ENCODE measurements at places on chromosomes 5 and 9.

GRCh38 chr5:132053483-132053882 is 7.0 kb upstream of the IL3 start:
- no peak for DNase-seq

DNA sequence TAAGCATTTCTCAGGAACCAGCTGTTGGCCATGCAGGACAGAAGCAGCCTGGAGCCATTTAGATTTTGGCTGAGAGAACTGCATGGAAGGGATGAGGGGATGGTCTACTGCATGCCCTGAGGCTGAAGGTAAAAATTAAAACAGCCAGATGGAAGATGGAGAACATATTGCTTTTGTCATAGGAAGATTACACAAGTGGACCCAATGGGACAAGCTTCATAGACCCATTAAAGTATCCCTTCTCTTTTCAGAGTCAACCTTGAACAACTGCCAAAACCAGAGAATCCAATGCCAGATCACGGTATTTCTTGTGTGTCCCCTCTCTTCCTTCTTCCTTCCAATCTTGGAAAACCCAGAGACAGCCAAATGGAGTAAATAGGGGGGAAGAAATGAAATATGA is 253.4 kb downstream of the NR2F1-AS1 start:
- DNase-seq, result no peak

DNA sequence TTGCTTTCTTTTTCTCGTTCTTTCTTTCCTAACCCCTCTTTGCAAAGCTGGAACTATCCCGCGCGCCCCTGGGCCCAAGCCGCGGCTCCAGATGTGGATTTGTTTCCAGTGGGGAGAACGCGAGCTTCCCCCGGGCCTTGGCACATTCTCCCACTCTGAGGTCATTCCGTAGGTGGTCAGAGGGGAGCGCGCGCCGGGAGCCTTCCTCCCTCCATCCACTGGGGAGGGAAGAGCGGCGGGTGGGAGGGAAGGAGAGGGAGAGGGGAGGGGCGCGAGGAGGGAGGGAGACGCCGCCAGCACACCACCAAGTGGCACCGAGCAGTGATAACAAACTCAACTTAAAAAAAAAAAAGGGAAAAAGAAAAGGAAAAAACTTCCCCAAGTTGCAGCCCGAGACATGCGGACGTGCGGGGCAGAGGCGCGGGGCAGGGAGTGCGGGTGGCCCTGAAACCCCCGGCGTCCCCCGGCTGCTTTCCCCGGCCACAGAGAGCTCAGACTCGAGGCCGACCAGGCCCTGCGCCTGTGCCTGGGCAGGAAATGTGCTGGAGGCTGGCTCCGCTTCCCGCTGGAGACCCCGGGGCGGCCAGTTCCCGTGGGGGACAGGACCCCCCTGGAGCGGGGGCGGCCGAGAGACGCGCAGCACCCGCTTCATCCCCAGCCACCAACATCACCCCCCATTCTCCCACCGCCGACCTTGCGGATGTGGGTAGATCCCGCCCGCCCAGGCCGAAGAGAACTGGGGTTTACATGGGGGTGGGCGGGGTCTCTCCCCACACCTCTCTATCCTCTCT is 3.1 kb downstream of the IER5L start:
- DNase-seq, result peak; percentile 85

- peak; percentile 13 for DNase-seq
Observed at GRCh38 chr9:17531642-17532254, 47.1 kb upstream of the SH3GL2 start.

GRCh38 chr9:98175762-98176161 is 16.7 kb downstream of the CORO2A start:
- DNase-seq, result no peak

Measured in AG04450 (cell line).